ENCODE measurements at places on chromosomes 1 and 21. TPM values are rescaled to one million over a fixed set of nuclear protein-coding genes. Genes with fewer than 3 reads are reported as not detected.

GRCh38 chr1:53732409-53732808 is 6.6 kb downstream of the GLIS1 start:
- DNase-seq, result no peak

DNA sequence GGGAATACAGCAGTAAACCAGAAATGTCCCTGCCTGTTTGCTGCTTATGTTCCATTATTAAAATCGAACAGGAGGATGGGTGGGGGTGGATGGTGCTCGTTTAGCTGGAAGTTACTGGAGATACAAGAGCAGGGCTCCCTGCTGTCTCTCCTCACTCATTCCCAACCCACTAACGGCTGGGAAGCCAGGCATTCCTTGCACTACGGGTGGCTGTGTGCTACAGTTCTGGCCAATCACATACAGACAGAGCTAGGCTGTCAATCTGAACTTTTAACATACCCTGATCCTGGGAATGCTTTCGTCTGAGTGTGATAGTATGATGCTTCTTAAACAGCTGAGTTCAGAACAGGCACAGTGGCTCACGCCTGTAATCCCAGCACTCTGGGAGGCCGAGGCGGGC is 7.0 kb downstream of the SIPA1L2 start:
- peak; percentile 70 for DNase-seq

- no peak for DNase-seq
Measured at GRCh38 chr1:38061883-38062328, 15.3 kb upstream of the POU3F1 start.

DNA sequence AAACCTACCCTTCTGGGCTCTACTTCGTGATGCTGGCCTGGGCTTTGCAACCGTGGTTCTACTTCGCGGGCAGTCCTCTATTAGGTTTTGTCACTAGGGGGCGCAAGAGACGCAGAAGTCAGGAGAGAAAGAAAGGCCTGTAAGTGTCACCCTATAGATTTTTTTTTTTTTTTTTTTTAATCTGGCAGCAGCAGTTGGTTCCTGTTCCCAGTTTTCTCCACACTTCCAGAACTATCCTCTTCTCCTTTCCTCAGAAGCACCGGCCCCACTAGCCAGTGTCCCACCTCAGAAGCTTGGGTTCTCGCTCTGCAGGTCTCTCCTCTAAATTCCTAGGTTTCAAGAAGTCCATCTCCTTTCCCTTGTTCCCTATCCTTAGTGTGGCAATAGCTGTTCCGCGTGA is 9.1 kb upstream of the LCE2D start:
- peak; percentile 50 for DNase-seq

PLA2G2D gene
- not detected for total RNA-seq

DNA sequence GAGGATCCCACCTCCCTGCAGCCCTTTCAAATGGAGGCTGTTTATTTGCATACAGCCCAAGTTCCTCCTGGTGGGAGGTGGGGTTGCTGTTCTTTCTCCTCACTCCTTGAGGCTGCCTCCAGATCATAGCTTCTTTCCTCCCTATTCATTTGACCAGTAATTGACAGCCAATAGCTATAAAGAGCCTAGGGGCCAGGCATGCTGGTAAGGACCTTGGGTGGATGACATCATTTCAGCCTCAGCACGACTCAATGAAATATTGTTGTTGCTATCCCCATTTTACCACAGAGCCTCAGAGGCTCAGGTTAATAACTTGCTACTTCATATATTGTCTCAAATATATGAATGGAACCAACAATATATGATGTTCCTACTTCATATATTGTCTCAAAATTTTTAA is 31.1 kb downstream of the ZSCAN20 start:
- DNase-seq, result no peak

GRCh38 chr1:159992161-159992560 is 38.1 kb upstream of the SLAMF9 start:
- no peak for DNase-seq

TMEM39B gene
- total RNA-seq, result 7.0 TPM

- no peak for DNase-seq
Measured at GRCh38 chr1:41322835-41323234, 38.4 kb upstream of the FOXO6 start.

- no peak for DNase-seq
Measured at GRCh38 chr1:35600593-35600992, 27.5 kb downstream of the TFAP2E start.

PADI3 gene
- 83.2 TPM for total RNA-seq

DNA sequence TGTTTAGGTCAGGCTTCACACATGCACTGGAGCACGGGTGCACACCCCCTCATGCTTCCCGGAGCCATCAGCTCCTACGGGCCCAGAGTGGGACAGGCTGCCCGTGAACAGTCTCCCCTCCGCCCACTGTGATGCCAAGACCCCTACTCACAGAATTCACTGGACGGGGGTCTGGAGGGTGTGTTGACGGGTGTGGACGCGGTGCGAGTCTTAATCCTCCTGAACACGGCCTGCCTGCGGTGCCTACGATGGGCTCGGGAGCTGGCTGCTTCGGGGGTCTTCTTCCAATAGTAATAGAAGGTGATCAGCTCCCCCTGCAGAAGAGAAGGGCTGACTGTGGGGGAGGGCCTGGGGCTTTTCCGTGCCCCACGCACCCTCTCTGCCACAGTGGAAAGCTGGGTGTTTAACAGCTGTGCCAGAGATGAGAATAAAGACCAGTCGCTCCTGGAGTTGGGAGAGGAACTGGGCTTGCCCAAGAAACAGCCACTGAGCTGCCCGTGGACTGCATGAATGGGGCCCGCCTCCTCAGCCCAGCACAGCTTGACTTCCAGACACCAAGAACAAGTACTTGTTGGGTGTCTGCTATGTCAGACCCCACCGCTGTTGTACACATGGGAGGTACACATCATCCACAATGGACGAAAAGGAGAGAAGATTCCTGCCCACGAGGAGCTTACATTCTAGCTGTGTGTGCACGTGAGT is 47.9 kb downstream of the SLC45A1 start:
- DNase-seq, result no peak

- no peak for DNase-seq
Measured at GRCh38 chr21:42533306-42533962, 19.8 kb downstream of the SLC37A1 start.

RXFP4 gene
- not detected for total RNA-seq

GRCh38 chr1:81559662-81560350 is 240.9 kb upstream of the ADGRL2 start:
- DNase-seq, result no peak

DNA sequence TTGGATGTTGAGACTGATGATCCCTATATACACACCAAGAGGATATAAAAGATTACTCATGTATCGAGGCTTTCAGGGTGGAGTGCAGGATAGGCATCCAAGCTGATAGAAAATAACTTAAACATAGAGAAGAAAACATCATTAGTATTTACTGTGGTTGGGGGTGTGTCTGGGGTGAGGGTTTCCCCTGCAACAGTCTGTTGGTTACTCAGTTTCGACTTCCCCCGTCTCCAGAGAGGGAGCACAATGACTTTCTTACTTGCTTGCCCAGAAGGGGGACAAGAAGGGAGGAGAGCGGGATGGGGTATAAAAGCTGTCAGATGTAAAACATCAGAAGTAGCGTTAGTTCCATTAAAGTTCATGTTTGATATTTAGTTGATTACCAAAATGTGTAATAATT is 717.4 kb upstream of the ZP4 start:
- DNase-seq, result no peak

CD5L gene
- total RNA-seq, result not detected

DNA sequence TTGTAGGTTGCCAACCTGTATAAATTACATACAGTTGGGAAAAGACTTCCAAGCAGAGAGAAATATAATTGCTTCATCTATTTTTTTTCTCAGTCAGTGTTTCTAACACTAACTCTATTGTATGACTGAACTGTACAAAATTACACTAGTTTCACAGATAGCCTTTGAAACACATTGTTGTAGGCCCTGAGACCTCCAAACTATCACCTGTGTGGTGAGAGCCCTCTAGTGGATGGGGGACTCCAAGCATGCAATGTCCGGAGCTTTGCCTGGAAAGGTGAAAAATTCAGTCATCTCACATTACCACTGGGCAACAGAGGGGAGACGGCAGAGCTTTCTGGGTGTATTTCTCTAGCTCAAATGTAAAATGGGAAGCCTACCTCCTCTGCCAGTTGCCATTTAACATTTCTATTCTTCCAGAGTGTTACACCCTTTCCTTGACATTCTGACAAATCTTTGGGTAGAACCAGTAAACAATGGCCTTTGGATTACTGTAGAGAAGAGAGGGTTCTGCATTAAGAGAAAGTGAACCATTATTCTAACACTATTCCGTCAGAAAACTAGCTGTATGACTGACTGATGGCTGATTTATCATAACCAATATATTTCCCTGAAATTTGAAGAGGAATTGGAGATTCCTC is 212.2 kb downstream of the LYPLAL1 start:
- DNase-seq, result peak; percentile 45

ELF3 gene
- total RNA-seq, result 255 TPM

- no peak for DNase-seq
Measured at GRCh38 chr1:161379071-161379470, 11.4 kb upstream of the CFAP126 start.

DNA sequence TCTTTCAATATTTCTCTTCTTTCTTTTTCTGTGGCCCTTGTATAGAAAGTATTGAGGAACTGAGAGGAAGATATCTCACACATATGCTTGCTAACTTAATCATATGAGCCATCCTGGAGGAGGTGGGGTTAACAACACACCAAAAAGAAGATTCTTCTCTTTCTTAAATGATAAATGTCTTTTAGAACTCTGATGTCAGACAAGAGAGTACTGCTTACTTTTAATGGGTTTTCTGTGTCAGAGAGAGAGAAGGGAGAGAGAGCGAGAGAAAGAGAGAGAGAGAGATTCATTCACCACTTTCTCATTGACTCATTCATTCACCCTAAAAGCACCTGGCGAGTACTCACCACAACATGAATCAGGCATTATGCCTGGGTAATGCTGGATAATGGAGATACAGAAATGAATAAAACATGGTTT is 250.3 kb upstream of the SGIP1 start:
- no peak for DNase-seq

DNA sequence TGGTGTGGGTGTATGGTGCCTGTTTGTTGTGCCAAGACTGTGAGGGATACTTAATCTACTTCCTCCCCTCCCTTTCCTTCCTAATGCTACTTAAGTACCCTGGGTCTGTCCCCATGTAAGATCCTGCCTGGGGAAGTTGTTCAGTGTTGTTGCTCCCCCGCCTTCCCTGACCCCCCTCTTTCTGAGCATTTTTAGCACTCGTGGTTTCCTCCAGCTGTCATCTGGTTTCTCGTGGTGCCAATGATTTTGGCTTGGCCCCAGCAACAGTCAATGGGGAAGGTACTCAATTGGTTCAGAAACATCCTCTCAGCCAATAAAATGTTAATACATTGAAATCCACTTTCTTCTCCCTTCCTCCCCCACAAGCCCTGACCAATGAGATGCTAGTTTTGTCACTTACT is 8.0 kb upstream of the B4GALT3 start:
- DNase-seq, result no peak

GRCh38 chr1:25104932-25105561 is 127.3 kb downstream of the SYF2 start:
- DNase-seq, result no peak

GRCh38 chr1:46277658-46278373 is 25.6 kb downstream of the LRRC41 start:
- no peak for DNase-seq

LYST gene
- 11.7 TPM for total RNA-seq

DNA sequence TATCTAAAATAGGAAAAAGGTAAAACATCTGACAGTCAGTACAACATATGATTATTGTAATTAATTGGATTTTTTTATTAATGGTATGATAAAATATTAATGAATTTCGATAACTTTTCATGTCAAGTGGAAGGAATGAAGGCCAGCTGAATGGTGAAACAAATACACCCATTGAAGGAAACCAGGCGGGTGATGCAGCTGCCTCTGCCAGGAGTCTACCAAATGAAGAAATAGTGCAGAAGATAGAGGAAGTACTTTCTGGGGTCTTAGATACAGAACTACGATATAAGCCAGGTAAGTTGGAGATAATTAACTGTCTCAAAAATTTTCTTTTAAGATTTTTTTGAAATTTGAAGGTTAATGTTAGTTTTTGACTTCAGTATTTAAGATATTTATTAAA is 3.2 kb downstream of the SON start:
- DNase-seq, result no peak

GRCh38 chr21:31684918-31685317 is 25.4 kb downstream of the SOD1 start:
- no peak for DNase-seq

CLCA2 gene
- total RNA-seq, result not detected

WDR64 gene
- not detected for total RNA-seq

- DNase-seq, result peak; percentile 15
Measured at GRCh38 chr1:111620441-111620971, 917 bp downstream of the RAP1A start.

GRCh38 chr21:45208627-45208951 is 79.1 kb downstream of the POFUT2 start:
- no peak for DNase-seq

- no peak for DNase-seq
Measured at GRCh38 chr1:43659212-43660166, 9.5 kb downstream of the KDM4A start.

COX20 gene
- 50.2 TPM for total RNA-seq

DNA sequence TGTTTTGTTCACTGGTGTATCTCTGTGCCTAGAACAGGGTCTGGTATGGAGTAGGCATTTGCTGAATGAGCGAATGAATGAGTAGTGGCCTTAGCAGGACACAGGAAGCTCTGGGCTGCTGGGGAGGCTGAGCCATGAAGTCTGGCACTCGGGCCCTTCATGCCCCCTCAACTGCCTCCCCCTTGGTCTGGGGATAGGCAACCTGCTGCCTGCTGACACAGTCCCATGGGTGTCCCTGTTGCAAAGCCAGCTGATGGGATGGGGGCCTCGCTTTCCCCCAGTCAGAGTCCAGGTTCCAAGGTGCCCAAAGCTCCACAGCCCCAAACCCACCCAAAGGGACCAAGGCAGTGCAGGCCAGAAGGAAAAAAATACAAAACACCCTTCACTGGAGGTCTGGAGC is 107.0 kb upstream of the CASZ1 start:
- no peak for DNase-seq

- DNase-seq, result no peak
Measured at GRCh38 chr1:110494522-110495406, 24.2 kb downstream of the KCNA10 start.

DNA sequence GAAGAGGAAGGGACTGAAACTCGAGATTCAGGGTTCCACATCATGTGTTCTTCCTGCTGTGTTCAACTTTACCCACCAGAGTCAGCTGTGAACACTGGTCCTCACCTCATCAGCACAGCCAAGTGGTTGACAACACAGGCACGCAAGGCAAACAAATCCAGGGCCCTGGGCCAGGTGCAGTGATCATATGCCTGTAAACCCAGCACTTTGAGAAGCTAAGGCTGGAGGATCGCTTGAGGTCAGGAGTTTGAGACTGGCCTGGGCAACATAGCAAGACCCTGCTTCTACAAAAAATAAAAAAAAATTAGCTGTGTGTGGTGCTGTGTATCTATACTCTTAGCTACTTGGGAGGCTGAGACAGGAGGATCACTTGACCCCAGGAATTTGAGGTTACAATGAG is 8.4 kb upstream of the XKR8 start:
- no peak for DNase-seq

GRCh38 chr1:54971317-54971791 is 9.1 kb upstream of the TMEM61 start:
- peak; percentile 35 for DNase-seq
